ENCODE measurements at places on chromosomes 5 and 9. TPM values are rescaled to one million over a fixed set of nuclear protein-coding genes. Genes with fewer than 3 reads are reported as not detected.

DNA sequence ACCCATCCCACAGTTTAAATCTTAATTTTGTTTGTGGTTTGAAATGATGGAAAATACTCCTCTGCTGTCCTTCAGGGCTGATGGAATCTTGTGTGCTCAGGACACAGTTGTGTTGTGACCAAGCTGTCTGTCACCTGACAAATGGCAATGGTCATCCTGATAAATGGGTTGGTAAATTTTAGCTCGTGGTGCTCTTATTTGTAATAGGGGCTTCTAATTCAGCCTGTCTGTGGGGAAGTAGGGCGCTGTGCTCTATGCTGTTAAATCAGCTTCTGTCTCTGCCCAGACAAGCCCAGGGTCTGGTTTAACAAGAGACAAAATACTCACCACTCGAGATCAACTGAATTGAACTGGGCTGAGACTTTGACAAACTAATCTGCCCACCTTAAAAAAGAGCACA, 4.5 kb downstream of the LRRTM2 start:
- no peaks in the 10 kb centered on the region for H3K4me1 ChIP-seq
- H3K27me3 ChIP-seq: no peaks in the 10 kb centered on the region
- no peak for DNase-seq
- no peak overlapping the region for H3K27ac ChIP-seq
- no peaks in the 10 kb centered on the region for H3K36me3 ChIP-seq

GRCh38 chr5:64497386-64497785, 8.4 kb upstream of the RGS7BP start:
- no peak overlapping the region for H3K27ac ChIP-seq
- no peaks in the 10 kb centered on the region for H3K27me3 ChIP-seq
- no peaks in the 10 kb centered on the region for H3K4me1 ChIP-seq
- DNase-seq: no peak

Gene PCDHGA10
- total RNA-seq: 0.24 TPM

DNA sequence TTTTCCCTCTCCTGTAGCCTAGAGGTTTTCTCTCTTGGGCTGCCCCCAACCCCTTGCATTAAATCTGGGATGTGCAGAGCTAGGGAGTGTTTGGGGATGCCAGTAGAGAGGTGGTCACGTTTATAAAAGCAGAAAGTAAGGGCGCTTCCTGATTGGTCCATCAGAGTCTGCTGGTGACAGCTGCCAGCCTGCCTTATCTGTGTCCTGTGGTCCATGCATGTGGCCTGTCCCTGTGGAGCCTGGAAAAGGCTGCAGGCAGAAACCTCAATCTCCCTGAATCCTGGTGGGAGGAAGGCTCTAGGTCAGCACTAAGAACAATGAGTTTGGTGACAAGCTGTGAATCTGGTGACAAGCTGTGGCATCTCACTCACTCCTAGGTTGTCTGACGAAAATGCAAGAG, 42.2 kb downstream of the ARHGEF37 start:
- H3K4me1 ChIP-seq: no peaks in the 10 kb centered on the region
- H3K36me3 ChIP-seq: no peaks in the 10 kb centered on the region
- no peaks in the 10 kb centered on the region for H3K27me3 ChIP-seq
- no peak overlapping the region for H3K27ac ChIP-seq

GRCh38 chr5:37174928-37175327, 74.2 kb downstream of the CPLANE1 start:
- H3K27ac ChIP-seq: no peak overlapping the region
- H3K4me3 ChIP-seq: no peak overlapping the region
- no peak for DNase-seq
- peaks cover 19% of the 10 kb centered on the region for H3K36me3 ChIP-seq

Gene CYLC2
- not detected for total RNA-seq

Gene ARID3C
- total RNA-seq: not detected

DNA sequence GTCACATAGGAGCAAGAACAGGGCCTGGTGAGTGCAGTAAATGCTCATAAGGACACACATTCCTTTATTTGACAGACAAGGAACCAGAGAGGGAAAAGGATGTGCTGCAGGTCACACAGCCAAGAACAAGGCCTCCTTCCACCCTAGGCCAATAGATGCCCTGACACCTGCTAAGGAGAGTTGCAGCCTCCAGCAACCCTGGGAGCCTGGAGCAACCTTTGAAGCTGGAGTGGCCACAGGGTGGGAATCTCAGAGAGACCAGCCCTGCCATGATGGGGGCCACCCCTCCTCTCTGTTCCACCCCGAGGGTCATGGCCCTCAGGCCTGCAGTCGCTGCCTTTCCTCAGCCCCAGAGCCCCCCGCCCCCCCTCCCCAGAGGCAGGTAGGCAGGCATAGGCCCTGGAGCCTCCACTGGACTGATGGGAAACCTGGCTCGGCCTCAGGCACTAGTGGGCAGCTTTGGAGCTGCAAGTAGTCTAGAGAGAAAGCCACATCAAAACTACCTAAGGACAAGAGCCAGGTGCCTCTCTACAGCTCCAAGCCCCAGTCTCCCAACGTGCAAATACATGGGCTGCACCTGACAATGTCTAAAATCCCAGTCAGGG, 116.1 kb upstream of the SPOCK1 start:
- H3K27me3 ChIP-seq: no peaks in the 10 kb centered on the region
- DNase-seq: no peak
- no peaks in the 10 kb centered on the region for H3K36me3 ChIP-seq
- no peak overlapping the region for H3K4me3 ChIP-seq

DNA sequence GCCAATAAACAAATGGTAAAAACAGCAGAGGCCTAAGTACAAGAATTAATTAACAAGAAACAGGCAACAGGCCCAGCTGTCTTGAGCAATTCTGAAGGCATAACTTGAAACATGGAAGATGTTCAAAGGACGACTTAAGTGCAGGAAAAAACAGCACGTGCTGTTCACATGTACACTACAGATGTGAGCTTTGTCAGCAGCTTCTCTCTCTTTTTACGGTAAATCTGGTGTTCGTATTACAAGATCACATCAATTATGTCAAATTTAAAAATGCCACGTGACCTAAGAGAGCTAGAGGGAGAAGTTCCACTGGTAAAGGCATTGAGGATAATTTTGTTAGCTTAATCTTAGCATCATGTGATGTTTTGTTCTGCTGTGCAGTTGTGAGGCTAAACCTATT, 281.1 kb downstream of the PSAT1 start:
- H3K36me3 ChIP-seq: no peaks in the 10 kb centered on the region
- no peak overlapping the region for H3K27ac ChIP-seq
- H3K4me1 ChIP-seq: no peaks in the 10 kb centered on the region
- no peak overlapping the region for H3K4me3 ChIP-seq

Gene PAEP
- not detected for total RNA-seq

Gene LEAP2
- 9.9 TPM for total RNA-seq

Gene SYNPO
- 0.59 TPM for total RNA-seq

DNA sequence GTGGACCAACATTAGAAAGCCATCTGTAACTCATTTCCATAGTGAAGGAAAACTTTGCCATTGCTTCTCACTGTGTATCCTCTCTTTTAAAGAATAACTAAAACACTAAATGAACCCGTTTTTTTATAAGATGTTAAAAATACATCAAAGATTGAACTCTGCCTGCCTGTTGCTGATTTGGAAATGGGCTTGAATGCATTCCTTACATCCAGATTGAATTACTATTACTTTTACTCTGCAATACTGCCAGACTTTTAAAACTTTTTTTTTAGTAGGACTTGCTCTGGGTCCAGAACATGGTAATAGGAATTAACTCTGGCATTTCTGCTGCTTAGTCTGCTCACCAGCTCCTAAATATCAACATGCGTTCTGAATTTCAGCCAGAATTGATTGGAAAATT, 176.8 kb upstream of the PAPPA start:
- no peak overlapping the region for H3K27ac ChIP-seq
- no peak for DNase-seq
- H3K4me1 ChIP-seq: no peaks in the 10 kb centered on the region
- H3K4me3 ChIP-seq: no peak overlapping the region

Gene LMX1B
- not detected for total RNA-seq
